ENCODE measurements at places on chromosomes 3 and 15. TPM values are rescaled to one million over a fixed set of nuclear protein-coding genes. Genes with fewer than 3 reads are reported as not detected.

DNA sequence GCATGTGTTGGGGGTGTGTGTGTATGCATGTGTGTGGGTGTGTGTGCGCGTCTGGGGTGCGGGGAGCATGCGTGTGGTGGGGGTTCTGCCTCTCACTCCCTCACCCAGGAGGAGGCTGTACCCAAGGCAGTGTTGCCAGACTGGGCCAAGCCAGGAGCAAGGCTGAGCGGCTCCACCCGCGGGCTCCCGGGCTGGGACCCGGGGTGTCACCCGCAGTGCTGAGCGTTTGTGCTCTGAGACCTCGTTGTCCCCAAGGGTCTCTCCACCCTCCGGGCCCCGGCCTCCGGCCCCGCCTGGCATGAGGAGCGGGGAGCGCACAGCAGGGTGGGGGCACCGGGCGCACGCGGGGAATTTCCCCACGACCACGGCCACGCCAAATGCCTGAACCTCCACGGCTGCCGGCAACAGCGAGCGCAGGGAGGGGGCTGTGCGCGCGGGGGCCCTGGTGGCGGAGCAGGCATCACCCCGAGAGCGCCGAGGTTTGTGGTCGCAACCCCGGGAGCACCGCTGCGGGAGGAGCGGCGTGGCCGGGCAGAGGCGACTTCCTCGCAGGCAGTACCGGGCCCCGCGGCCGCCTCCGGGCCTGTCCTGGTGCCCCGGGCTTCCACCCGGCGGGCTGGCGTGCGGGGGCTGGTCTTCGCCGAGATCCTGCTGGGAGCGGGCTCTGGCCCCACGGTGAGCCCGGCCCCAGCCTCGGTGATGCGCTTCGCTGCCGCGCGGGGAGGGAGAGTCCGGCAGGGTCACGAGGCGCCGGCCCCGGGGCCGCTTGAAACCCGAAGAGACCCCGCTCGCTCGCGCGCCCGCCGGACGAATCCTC lies 7.4 kb upstream of the OCA2 start:
- DNase-seq: no peak

DNA sequence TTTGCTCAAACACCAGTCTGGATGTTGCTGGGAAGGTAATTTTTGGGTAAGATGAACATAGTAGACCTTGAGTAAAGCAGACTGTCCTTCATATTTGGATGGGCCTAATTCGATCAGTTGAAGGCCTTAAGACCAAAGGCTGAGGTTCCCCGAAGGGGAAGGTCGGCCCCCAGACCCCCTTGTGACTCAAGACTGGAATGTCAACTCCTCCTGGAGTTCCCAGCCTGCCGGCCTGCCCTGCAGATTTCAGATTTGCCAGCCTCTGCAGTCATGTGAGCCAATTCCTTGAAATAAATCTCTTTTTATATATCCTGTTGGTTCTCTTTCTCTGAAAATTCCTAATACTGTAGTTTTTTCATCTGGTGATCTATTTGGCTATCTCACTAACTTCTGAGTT lies 146.5 kb downstream of the APBA2 start:
- no peak for DNase-seq

DNA sequence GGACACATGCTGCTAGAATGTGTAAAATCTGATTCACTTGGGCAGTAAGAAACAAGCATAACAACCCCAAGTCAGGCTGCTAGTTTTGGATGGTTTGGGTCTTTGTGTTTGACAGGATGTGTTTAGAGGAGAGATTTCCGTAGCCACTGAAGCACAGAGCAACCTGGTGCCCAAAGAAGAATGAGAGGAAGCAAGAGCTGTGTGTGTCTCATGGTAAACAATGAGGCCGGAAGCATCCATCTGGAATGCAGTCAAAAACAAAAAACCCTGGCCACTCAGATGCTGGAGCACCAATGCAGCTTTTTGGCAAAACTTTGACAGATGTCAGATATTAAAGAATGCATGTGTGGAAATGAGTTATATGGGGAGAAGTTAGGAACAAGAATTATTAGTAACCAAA lies 39.4 kb upstream of the SNRK start:
- no peak for DNase-seq

- DNase-seq: no peak
Measured at GRCh38 chr15:100931143-100931890, 12.2 kb downstream of the LRRK1 start.

The NANOGP8 gene
- total RNA-seq: not detected

GRCh38 chr3:154783061-154783460 lies 297.1 kb upstream of the MME start:
- DNase-seq: no peak

- DNase-seq: no peak
Measured at GRCh38 chr3:180340395-180340794, 261.6 kb upstream of the TTC14 start.

- DNase-seq: no peak
Measured at GRCh38 chr15:26561896-26562295, 211.0 kb downstream of the GABRB3 start.

DNA sequence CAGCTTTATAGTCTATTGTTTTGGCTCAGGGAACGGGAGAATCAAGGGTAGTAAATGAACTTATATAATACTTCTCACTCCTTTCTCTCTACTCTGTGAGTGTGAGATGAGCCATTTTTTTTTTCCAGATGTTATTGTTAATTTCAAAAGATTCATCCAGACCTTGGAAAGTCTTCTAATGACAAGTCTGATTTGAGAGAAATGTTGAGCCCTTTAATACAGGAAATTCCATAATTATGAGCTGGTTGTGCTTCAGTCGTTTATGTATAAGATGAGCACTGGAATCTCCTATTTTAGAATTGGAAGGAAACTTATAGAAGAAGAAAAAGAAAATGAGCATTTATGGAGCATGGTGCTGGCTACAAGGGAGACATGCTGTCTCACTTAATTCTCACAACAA lies 92.0 kb downstream of the FBN1 start:
- no peak for DNase-seq

The SAMMSON gene
- 0.17 TPM for total RNA-seq

- DNase-seq: no peak
Measured at GRCh38 chr3:13134879-13135206, 61.6 kb upstream of the IQSEC1 start.

DNA sequence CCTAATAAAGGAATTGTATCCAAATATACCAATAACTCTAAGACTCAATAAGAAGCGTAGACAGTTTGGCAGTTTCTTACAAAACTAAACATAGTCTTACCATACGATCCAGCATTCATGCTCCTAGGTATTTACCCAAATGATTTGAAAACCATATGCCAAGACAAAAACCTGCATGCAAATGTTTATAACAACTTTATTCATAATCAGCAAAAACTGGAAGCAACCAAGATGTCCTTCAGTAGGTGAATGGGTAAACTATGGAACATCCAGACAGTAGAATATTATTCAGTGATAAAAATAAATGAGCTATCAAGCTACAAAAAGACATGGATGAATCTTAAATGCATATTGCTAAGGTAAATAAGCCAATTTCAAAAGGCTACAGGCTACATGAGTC lies 58.4 kb downstream of the SYN2 start:
- DNase-seq: no peak

GRCh38 chr15:43412096-43412495 lies 41.2 kb downstream of the TUBGCP4 start:
- DNase-seq: no peak

GRCh38 chr3:16538507-16538906 lies 25.0 kb upstream of the RFTN1 start:
- DNase-seq: no peak

GRCh38 chr15:48025118-48025517 lies 95.7 kb upstream of the SLC24A5 start:
- DNase-seq: no peak

DNA sequence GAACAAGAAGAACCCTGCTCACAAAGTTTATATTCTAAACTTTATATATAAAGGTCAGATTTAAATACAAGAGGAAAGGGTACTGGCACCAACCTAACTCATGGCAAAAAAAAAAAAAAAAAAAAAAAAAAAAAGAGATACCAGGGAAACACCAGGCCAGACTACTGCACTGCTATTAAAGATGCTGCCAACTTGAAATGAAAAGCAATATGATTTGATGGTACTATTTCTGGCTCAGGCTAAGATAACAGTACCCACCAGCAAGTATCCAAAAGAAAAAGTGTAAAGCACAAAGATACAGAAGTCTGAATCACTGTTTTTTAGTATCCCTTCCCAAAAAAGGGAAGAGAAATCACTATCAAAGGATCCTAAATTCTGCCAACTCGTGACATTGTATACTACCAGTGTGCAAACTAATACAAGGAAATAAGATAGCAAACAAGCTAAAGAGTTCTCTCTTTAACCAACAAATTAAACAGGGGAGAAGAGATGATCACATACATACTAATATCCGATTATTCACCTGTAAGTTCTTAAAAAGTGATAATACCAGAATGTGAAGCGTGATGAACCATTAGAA lies 28.4 kb downstream of the PEAK1 start:
- DNase-seq: no peak

DNA sequence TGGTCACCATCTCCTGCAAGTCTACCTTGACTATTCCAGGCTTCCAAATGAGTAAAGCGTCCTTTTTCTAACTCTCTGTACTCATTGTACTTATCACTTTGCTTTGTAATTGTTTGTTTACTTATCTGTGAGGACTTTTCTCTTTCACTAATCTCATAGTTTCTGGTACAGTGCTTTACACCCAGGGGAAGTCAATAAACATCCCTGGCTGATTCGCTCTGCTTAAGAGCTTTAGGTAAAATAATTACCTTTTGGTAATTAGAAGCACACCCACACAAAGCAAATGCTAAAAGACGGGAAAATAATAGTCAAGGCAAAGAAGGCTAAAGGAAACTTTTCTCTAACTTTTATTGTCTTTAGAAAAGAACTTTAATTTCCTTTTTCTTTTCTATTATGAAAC lies 466.9 kb upstream of the ROBO1 start:
- no peak for DNase-seq

- no peak for DNase-seq
Measured at GRCh38 chr3:127987309-127987995, 64.8 kb upstream of the SEC61A1 start.

- DNase-seq: no peak
Measured at GRCh38 chr3:64903006-64903405, 215.2 kb upstream of the ADAMTS9 start.

DNA sequence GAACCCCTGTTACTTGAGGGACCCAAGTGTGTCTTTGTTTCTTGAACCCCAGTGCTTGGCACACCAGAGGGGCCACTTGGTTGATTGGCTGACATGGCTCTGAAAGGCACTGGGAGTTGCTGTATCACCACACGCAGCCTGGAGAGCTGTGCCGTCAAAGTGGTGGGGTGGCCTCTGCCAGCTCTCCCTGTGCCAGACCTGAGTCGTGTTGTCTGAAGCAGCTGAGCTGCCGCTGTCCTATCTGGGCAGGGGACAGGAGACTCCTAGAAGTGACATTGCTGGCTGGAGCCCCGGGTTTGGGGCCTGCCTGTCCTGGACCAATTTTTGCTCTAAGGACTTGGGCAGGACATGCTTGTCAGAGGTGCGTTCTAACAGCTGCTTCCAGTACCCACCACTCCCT lies 5.5 kb upstream of the SNX22 start:
- DNase-seq: no peak

The GOLGA6B gene
- total RNA-seq: 0.11 TPM

DNA sequence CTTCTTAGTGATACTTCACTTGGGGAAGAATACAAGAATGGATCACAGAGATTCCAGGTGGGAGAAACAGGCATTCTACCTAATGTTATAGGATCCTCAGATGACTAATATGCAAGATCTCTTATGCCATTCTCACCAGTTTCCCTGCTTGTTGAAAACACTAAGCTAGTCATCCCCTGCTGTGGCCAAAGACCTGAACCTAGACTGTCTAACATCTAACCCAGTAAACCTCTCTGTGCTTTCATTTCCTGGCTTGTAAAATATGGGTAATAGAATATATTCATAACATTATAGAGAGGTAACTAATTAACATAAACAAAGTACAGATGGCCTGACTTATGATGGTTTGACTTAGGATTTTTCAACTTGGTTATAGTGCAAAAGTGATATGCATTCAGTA lies 776.3 kb downstream of the TUSC7 start:
- DNase-seq: no peak

- no peak for DNase-seq
Measured at GRCh38 chr3:98733053-98733811, 29.9 kb upstream of the ST3GAL6 start.

DNA sequence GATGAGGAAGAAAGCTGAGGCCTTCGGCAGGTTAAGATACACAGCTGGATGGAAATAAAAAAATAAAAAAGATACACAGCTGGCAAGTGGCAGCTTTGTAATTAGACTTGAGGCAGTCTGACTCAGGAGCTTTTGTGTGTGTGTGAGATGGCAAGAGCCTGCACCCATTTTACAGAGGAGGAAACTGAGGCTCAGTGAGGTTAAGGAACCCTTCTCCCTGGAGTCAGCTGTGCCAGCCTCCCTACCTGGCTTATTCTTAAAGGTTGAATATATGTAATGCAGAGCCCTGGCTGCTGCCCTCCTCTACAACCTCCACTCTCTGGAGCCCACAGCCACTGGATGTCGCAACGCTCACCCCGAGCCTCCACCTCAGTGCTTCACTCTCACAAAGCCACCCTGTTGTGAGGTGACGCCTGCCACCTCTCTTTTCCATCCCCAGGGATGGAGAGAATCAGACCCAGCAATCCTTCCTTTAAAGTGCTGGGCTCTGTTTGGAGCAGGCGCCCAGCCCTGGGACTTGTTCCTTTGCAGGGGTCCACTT lies 20.6 kb upstream of the FAM107A start:
- no peak for DNase-seq

The ZIC4 gene
- total RNA-seq: 12.2 TPM

GRCh38 chr3:53484984-53485383 lies 9.4 kb upstream of the CACNA1D start:
- DNase-seq: no peak

GRCh38 chr15:39456582-39457330 lies 124.1 kb upstream of the THBS1 start:
- DNase-seq: no peak

- no peak for DNase-seq
Measured at GRCh38 chr3:119683421-119683820, 6.2 kb upstream of the COX17 start.

- no peak for DNase-seq
Measured at GRCh38 chr3:59460068-59460467, 410.2 kb upstream of the CFAP20DC start.

DNA sequence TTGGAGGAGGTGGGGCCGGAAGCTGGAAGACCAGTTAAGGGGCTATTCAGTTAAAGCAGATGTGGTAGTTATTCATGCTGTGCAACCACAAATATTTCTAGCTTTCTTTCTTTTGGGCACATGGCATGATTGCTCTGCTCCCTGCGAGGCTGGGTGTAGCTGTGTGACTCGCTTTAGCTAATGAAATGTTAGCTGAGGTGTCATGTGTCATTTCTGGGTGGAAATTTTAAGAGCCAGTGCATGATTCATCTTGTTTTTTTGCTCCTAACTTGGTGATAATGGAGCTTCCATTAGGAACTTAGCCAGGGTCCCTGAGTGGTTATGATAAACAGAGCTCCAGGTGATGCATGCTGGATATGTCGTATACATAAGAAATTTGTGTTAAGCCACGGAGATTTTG lies 300.6 kb downstream of the SATB1 start:
- DNase-seq: no peak

The SLCO2A1 gene
- total RNA-seq: 1.8 TPM

GRCh38 chr3:56622381-56622780 lies 60.7 kb downstream of the TASOR start:
- DNase-seq: no peak

The MCTP2 gene
- total RNA-seq: 6.2 TPM

GRCh38 chr15:52252781-52253180 lies 42.8 kb downstream of the MYO5C start:
- no peak for DNase-seq

- no peak for DNase-seq
Measured at GRCh38 chr3:55765398-55765797, 278.3 kb upstream of the WNT5A start.
